Esophagus muscularis mucosa (tissue), 4 donors: ENCODE measurements at places on chromosomes 7 and 10. TPM values are rescaled to one million over a fixed set of nuclear protein-coding genes. Genes with fewer than 3 reads are reported as not detected.

DNA sequence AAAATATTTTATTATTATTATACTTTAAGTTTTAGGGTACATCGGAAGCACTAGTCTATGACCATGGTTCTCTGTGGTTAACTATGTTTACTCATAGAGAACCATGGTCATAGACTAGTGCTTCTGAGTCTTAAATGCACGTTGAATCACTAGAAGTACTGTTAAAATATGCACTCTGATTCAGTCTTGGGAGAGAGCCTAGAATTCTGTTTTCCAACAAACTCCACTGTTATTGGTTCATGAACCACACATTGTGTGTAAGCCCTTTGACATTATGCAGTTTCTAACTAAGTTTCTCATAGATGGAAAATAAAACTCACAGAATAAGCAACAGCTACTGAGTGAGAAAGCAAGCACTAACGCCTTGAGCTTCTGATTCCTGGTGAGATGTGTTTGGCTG is 1120.6 kb downstream of the SORCS1 start:
- DNase-seq, result no peak

- DNase-seq, result no peak
These were observed 139.3 kb downstream of the CXCL12 start for GRCh38 chr10:44245601-44245938.

OGDH gene
- 135 TPM for total RNA-seq

- DNase-seq, result no peak
These were observed 88.7 kb upstream of the MYL10 start for GRCh38 chr7:101717628-101718357.

WEE2 gene
- total RNA-seq, result not detected

BRI3 gene
- 34.5 TPM for total RNA-seq

GRCh38 chr10:99449023-99449422 is 18.6 kb upstream of the GOT1 start:
- DNase-seq, result no peak

DNA sequence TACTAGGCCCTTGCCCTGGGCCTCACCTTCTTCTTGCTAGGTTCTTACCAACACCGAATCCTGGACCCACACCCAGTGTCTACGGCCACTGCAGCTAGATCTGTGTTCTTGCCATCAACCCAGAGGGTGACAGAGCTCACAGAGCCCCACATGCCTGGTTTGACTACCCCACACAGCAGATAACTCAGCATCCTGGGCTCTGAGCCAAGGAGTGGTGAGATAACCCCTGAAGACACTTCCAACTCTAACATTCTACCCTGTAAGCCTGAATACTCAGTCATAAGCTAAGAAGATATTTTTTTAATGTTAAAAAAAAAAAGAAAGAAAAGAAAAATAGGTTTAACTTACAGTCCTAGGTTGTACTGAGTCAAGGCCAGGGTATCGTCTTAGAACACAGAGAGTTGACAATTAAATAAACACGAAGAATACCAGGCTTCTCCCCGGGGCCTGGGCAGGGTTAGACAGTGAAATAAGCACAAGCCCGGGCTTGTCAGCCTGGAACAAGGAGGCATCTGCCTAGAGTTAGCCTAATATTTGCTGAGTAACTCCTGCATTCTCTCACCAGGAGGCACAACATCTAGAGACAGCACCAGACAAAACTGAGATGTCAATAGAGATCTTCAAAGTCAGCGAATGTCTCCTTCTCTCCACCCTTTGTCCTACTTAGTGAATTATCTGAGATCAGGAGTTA is 556.5 kb upstream of the LRRN3 start:
- no peak for DNase-seq

- no peak for DNase-seq
These were observed 49.6 kb upstream of the PSAP start for GRCh38 chr10:71900441-71901180.

BMPR1A gene
- total RNA-seq, result 97.9 TPM

COL13A1 gene
- 4.2 TPM for total RNA-seq

DNA sequence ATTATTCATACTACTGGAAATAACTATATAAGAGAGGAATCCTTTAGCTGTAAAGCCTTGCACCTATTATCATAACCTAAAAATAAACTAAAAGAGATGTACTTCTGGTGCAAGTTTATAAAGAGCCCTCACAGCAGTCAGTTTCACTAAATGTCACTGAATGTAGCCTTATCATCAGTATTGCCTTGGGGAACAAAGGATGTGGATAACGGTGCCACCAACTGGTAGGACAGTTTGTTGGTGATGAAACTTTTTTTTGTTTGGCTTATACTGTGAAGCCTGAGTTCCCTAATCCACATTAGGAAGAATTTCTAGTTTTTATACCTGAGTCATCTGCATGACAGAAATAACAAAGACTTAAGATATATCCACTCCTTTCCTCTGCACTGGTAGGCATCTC is 117.9 kb upstream of the COL1A2 start:
- DNase-seq, result no peak

SPDYE5 gene
- total RNA-seq, result not detected

DNA sequence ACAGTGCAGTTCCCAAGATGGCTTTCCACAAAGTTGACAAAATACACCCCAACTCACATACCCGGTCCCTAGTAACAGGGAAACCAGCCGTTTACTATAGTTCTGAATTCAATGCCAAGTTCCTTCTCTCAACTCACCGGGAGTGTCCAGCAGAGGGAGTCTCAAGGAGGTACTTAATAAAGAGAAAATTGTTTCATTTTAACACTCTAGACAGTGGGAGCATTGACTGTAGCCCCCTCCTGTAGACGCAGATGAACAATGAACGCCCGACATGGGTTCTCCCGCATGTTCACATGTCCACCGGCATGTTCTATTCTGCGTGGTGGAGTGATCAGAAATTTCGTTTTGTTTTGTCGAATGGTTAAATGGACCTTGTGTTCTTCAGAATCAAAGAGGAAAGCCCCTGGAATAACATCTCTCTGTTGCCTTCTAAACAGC is 1.9 kb downstream of the HIPK2 start:
- no peak for DNase-seq

- DNase-seq, result no peak
These were observed 299.4 kb downstream of the LRRTM3 start for GRCh38 chr10:67225226-67225625.

DNA sequence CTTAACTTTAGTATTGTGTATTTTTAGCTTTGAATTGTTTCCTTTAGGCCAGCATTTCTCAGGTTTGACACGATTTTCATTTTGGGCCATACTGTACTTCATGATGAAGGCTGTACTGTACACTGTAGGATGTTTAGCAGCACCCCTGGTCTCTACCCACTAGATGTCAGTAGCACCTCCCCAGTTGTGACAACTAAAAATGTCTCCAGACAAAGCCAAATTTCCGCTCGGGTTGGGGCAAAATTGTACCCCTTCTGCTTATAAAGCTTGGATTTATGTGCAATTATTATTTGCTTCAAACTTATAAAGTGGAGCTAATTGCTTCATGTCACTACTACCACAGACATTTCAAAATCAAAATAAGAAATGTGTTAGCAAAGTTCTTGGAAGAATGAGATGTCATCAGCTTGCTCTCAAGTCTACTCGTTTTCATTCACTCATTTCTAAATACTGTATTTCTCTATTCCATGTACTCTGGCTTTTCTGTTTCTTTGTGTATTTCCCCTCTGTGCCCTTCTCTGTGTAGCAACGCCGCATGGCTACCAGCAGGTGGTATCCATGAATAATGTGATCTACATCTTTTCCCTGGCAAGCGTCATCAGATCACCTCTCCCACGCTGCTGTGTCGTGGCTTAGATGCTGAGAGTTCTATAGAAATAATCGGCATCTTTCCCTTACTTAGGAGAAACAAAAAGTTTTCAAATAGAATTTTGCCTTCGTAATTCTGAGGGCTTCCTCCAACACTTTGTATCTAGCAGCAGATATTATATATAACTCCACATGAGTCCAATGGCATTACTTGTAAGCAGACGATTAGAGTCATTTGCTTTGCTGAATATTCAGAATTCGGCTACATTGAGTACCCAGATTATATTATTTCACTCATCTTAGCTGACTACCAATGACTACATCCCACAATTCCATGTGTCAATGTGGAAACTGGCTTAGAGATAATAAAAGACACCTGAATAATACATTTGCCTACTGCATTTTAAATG is 47.8 kb upstream of the CALCR start:
- no peak for DNase-seq

ZNF479 gene
- not detected for total RNA-seq

DNA sequence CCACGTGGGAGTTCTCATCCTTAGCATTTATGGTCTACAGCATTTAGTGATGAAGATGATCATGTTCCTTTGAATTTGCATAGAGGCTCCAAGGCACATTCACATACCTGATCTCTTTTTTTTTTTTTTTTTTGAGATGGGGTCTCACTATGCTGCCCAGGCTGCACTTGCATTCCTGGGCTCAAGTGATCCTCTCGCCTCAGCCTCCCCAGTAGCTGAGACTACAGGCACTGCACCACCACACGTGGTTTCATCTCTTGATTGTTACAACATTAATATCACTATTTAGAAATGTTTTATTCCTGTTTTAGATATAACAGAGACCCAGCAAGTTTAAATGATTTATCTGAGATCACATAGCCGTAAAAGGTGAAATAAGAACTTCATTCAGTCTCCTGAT is 13.8 kb downstream of the CDHR3 start:
- DNase-seq, result no peak

- no peak for DNase-seq
These were observed 326.7 kb downstream of the CRPPA start for GRCh38 chr7:16094651-16095050.

OR2A7 gene
- 2.1 TPM for total RNA-seq

- no peak for DNase-seq
These were observed 966 bp downstream of the FBH1 start for GRCh38 chr10:5891009-5891408.

DNA sequence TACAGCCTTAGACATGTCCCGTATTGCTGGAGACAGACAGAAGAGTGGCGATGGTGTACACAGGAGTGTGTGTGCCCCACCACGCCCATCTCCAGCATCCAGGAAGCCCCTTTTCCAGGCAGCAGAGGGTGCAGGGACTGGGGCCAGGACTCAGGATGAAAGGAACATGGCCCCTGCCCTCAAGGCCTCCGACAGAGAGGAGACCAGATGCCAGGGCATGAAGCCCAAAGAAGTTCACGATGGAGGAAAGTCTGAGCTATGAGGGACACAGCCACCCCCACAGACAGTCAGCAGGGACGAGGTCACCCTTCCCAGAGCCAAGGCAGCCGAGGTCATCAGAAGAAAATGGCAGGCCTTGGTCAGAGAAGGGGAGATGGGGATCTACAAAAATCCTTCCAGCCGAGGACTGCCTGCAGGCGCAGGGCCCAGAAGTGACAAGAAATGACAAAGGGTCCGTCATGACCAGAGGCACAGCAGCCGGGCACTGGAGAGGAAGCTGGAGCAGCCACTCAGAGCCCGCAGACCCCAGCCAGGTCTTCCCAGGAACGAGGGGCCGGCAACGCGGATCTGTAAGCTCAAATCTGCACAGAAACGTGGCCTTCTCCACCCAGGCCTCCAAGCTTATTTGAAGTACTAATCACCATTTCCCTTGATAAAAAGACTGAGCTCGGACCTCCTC is 78.7 kb upstream of the PPP2R2D start:
- no peak for DNase-seq

- DNase-seq, result no peak
These were observed 11.2 kb downstream of the AVL9 start for GRCh38 chr7:32506266-32507054.

GRCh38 chr10:73819513-73820093 is 8.2 kb upstream of the NDST2 start:
- no peak for DNase-seq

CYP26A1 gene
- total RNA-seq, result not detected

- DNase-seq, result no peak
These were observed 4.7 kb upstream of the EIF5AL1 start for GRCh38 chr10:79507440-79508167.

DNA sequence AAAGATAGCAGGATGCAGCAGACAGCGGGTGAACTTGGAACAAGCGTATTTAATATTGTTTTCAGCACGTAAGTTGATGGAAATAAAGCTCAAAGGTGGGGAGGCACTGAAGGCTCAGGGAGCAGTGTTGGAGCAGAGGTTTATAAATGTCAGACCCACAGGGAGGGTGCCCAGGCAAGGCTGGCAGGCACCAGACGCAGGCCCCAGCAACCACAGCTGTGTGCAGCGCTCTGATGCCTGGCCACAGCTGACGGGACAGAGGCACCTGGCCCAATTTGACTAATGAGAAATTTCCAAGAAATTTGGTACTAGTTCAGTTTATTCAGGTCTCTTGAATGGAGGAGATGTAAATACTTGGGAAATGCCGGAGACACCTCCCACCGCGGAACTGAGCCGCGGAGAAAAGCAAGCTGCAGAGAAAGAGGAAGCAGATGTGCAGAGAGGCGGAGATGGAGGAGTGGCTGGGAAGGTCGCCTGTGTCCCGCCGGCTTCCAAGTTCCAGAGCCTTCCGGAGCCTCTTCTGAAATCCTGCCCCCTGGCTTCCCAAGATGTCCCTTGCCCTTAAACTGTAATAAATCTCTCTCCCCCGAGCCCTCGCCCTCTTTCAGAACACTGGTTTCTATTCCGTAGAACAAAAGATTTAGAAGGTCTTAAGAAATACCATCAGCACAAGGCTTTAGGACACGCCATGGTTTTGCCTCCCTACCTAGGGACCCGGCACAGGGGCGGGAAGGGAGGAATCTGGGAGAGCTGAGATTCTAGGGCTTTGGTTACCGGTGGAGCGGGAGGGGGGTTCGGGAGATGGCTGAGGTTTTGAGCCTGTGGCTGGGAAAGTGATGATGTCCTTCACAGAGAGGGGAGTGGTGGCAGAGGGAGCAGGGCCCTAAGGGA is 38.4 kb upstream of the PLXNA4 start:
- DNase-seq, result no peak

DNA sequence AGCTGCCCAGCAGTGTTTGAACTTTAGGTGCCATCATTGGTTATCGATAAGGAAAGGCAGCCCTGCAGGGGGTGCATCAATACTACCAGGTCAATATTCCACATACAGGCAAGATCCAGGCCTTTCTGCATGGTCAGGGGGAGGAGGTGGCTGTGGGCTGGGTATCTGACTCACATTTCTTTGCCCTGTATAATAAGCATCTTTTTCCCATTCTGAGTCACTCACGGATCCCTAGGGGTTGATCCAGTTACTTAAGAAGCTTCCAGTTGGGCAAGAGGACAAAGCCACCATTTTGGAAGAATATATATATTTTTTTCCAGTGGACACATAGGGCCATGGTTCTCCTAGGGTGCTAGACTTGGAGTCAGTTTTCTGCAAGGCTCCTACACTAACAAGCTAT is 114.2 kb upstream of the HABP2 start:
- DNase-seq, result no peak
